Cortex of kidney (tissue), 1 donor: ENCODE measurements at places on chromosomes 5 and 9.

DNA sequence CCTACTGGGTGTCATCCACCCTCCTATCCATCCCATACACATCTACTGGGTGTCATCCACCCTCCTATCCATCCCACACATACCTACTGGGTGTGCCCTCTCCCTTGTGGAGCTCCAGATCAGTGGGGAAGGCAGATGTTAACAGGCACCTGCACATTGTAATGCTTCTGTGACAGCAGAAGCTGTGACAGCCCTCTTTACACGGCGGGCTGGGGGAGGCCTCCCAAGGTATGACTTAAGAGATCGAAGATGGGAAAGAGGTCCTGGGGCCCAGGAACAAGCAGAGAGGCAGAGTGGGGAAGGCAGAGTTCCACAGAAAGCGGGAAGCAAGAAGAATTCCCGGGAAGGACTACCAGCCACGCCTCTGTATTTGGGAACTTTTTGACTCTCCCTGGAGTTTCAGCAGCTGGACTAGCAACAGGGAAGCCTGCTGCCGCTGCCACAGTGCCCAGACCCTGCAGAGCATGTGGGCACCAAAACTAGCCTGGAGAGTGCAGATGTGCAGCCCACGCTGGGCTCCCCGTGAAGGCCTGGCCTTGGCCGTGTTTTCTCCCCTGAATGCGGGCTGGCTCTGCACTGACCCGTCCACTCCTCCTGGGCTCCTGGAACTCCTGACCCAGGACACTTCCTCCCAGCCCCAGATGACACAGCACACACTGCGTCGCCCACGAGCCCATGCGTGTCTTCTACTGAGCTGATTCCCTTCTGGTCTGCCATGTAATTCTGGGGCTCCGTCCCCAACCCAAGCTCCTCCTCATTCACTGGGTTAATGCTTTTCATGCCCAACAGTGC is 9.3 kb downstream of the TOR1A start:
- DNase-seq = no peak

GRCh38 chr9:93318480-93318879 is 133.0 kb upstream of the FAM120A start:
- no peak for DNase-seq

DNA sequence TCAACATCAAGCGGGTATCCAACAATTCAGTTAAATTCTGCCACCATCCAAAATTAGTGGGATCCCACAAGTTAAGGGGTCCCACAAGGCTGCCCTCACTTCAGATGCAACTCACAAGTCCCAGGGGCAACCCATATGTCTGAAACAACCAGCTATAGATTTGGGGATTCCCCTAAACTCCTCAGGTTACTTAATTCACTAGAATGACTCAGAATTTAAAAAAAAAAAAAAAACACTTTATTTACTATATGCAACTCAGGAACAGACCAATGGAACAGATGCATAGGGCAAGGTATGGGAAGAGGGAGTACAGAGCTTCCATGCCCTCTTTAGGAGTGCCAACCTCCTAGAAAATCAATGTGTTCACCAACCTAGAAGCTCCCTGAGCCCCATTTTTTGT is 15.1 kb downstream of the AUH start:
- no peak for DNase-seq

DNA sequence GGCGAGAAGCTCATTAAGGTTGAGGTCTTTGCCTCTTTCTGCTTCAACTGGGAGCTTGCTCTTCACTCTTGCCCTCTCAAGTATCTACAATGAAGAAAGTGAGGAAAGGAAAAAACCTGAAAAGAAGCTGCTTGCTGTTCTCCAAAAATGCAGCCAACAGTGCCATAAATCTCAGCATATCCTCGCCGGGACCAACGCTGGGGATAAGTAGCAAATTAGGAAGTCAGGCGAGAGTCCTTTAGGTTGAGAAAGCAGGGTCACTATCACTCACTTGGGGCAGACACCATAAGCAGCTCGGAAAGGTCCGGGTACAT is 399 bp downstream of the NUP155 start:
- DNase-seq = no peak

- no peak for DNase-seq
These were observed 99.5 kb upstream of the MSX2 start for GRCh38 chr5:174624733-174625522.

GRCh38 chr9:126451316-126451885 is 124.8 kb downstream of the MVB12B start:
- no peak for DNase-seq

DNA sequence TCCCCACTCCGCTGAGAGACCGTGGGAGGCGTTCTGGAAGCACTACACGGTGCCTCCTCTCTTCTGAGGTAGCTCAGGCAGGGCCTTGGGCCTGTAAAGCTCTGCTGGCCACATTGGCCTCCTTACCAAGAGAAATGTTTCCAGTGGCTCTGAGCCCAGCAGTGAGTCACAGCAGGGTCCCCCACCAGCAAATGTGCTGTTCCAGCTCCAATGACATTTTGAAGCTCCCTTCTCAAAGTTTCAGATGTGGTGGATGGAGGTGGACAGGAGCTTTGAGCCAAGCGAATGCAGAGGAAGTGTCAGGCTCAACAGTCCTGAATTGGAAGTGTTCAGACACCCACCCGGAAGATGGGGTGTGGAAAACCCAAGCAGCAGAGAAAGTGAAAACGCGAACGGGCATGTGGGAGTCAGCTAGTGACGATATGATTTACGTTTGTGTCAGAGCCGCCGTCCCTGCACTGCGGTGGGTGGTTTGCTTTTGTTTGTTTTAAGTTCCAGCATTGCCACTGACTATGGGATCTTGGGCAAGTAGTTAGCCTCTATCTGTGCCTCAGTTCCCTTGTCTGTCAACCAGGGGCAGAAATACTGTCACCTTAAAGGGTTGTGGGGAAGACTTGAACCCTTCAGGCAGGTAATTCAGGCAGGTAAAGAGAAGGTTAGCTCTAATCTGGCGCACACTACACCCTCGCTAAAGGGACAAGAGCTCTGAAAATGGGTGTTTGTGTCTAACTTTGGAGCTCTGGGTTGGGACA is 38.2 kb downstream of the C5orf15 start:
- DNase-seq = no peak
